Bone marrow (tissue), 2 donors: ENCODE measurements at places on chromosomes 4 and X.

GRCh38 chr4:123449780-123450179, 53.2 kb downstream of the SPRY1 start:
- no peak for DNase-seq

GRCh38 chr4:145295547-145295946, 115.2 kb upstream of the OTUD4 start:
- DNase-seq, result no peak

- DNase-seq, result no peak
Observed at GRCh38 chrX:9917861-9918260, 49.3 kb upstream of the CLDN34 start.

- DNase-seq, result no peak
Observed at GRCh38 chr4:72283357-72283756, 251.6 kb downstream of the NPFFR2 start.

DNA sequence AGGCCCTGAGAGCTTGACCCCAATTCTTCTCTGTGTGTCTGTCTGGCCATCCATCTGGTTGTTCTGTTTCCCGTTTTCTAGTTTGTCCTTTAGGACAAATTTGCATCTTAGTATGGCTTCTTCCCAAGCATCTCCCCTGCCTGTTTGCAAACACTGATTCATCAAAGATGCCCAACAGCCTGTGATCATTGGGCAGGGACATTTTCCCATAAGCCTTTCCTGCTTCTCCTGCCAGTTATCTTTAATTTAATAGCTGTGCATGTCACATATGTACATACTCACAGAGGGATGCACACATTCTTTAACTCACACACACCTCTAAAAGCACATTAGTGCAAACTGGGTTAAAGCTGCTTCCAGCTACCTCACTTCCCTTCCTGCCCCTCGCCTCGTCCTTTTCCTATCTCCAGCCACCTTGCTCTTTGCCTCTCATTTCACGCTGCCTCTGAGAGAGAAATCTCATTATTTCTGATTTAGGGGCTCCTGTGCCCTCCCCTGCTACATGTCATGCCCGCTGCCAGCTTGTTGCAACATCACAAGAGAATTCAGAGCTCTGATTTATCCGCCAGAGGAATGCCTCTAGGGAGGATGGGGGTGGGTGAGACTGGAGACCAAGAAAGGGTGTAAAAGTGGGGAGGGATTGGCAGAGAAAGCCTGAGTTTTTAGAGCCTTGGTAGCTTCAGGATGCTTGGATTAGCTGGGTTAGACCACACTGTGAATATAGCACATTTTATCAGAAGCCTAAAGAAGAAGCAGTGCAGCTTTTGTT, 100.6 kb downstream of the NHS start:
- no peak for DNase-seq

GRCh38 chrX:154429711-154430110, 1.2 kb downstream of the ATP6AP1 start:
- DNase-seq, result no peak

DNA sequence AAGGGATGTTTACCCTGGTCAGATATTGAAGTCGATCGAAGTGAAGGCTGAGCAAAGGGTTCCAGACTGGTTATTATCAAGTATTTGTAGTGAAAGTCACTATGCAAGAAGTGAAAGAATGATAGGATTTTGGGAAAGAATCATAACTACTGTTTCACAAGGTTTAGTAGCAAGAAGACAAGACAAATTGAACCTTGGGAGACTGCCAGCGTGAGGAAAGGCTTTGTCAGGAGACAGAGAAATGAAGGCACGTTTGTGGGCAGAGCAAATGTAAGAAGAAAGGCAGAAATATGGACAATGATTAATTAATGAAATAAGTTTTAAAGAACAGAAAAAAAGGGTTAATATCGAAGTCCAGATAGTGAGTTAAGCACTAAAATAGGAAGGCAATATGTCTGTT, 456.8 kb downstream of the TRIML1 start:
- no peak for DNase-seq
